ENCODE measurements at places on chromosomes 6 and 20. TPM values are rescaled to one million over a fixed set of nuclear protein-coding genes. Genes with fewer than 3 reads are reported as not detected.

- no peak for DNase-seq
- H3K36me3 ChIP-seq, result no peaks in the 10 kb centered on the region
- H3K4me1 ChIP-seq, result peaks cover 27% of the 10 kb centered on the region
- no peak overlapping the region for H3K27ac ChIP-seq
- H3K4me3 ChIP-seq, result no peak overlapping the region
Measured at GRCh38 chr6:69953491-69953890, 87.1 kb downstream of the COL19A1 start.

GRCh38 chr6:111758608-111759329, 114.5 kb downstream of the FYN start:
- DNase-seq, result no peak
- H3K4me1 ChIP-seq, result peaks cover 83% of the 10 kb centered on the region
- H3K36me3 ChIP-seq, result no peaks in the 10 kb centered on the region

- DNase-seq, result no peak
- no peak overlapping the region for H3K4me3 ChIP-seq
- peaks cover 45% of the 10 kb centered on the region for H3K36me3 ChIP-seq
- H3K4me1 ChIP-seq, result peaks cover 7% of the 10 kb centered on the region
- no peak overlapping the region for H3K27ac ChIP-seq
Measured at GRCh38 chr20:4876301-4876700, 125.0 kb downstream of the SLC23A2 start.

- no peak for DNase-seq
- H3K27me3 ChIP-seq, result no peaks in the 10 kb centered on the region
- peaks cover 97% of the 10 kb centered on the region for H3K4me1 ChIP-seq
- H3K27ac ChIP-seq, result peak overlapping the region; percentile 87
- H3K36me3 ChIP-seq, result no peaks in the 10 kb centered on the region
Measured at GRCh38 chr6:35491558-35492257, 5.2 kb downstream of the TEAD3 start.

- DNase-seq, result no peak
- H3K36me3 ChIP-seq, result no peaks in the 10 kb centered on the region
- peaks cover 46% of the 10 kb centered on the region for H3K27me3 ChIP-seq
- H3K4me3 ChIP-seq, result no peak overlapping the region
Measured at GRCh38 chr20:2338411-2339066, 42.2 kb upstream of the TGM6 start.

GRCh38 chr6:6649824-6650349, 61.4 kb downstream of the LY86 start:
- no peaks in the 10 kb centered on the region for H3K27me3 ChIP-seq
- no peak overlapping the region for H3K27ac ChIP-seq
- H3K36me3 ChIP-seq, result no peaks in the 10 kb centered on the region
- no peak overlapping the region for H3K4me3 ChIP-seq
- H3K4me1 ChIP-seq, result peaks cover 28% of the 10 kb centered on the region

DNA sequence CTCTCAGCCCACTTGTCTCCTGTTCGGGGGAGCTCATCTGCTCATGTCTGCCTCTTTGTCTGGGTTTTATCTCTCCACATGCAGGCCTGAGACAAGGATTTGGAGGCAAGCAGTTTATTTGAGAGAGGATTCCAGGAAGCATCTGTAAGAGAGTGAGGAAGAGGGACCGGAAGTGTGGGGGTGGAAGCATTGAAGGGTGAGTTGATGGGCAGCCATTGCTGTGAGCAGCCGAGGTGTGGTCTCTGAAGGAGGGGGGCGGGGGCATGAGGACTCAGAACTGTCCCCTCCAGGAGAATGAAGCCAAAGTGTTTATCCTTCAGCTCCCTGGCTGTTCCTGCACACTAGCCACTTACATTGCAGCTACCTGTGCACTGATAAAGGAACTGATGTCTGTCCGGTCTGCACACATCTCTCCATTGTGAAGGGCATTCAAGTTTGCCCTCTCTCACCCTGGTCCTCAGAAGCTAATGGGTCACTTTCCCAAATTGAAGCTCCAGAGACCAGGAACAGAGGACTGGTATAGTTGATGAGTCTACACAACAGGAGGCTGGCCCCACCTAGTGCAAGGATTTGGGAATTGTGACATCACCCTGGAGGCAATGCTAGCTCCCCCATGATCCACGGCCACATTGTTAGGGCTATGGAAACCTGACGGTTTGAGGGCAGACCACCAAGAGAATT, 100.5 kb upstream of the FOXA2 start:
- no peaks in the 10 kb centered on the region for H3K36me3 ChIP-seq
- H3K4me3 ChIP-seq, result no peak overlapping the region
- no peak for DNase-seq
- H3K4me1 ChIP-seq, result peaks cover 13% of the 10 kb centered on the region

GRCh38 chr6:137767911-137768690, 99.0 kb upstream of the TNFAIP3 start:
- no peak for DNase-seq
- no peaks in the 10 kb centered on the region for H3K36me3 ChIP-seq
- no peak overlapping the region for H3K27ac ChIP-seq
- H3K4me1 ChIP-seq, result no peaks in the 10 kb centered on the region
- no peak overlapping the region for H3K4me3 ChIP-seq

- H3K4me3 ChIP-seq, result no peak overlapping the region
- no peaks in the 10 kb centered on the region for H3K4me1 ChIP-seq
- no peak for DNase-seq
- no peak overlapping the region for H3K27ac ChIP-seq
Measured at GRCh38 chr20:21453690-21454089, 56.4 kb upstream of the NKX2-4 start.

GRCh38 chr6:130913120-130913519, 85.9 kb downstream of the SMLR1 start:
- no peaks in the 10 kb centered on the region for H3K27me3 ChIP-seq
- DNase-seq, result no peak
- H3K4me1 ChIP-seq, result peaks cover 16% of the 10 kb centered on the region

DNA sequence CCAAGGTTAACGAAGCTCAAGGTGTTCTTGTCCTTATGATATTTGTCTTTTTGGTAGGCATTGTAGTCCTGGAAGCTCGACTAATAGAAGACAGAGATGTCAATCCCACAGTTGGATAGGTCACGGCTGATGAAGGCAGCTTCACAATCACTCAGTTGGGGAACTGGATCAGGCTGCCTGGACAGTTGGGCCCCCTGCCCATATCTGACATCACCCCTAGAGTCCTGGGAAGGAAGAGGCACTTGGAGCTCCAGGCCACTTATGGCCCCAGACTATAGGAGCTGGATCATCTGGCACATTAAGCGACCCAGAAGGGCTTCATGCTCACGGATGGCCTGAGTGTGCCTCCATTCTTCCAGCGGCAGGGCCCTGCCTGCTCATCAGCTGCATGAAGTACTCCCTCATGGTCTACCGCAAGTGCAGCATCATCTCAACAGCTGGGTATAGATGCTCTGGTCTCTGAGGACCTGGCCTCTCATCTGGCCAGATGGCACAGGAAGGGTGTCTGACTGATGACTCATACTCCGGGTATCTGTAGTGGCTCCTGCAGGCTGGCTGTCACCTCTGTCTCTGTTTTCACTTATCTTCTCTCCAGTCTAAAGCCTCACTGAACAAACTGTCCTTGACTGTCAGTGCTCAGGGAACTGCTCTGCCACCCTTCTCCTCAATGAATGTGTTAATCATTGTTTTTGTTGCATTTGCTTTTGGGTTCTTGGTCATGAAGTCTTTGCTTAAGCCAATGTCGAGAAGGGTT, 29.2 kb upstream of the SSR1 start:
- peak overlapping the region; percentile 22 for H3K27ac ChIP-seq
- peaks cover 21% of the 10 kb centered on the region for H3K27me3 ChIP-seq
- H3K4me3 ChIP-seq, result no peak overlapping the region

DNA sequence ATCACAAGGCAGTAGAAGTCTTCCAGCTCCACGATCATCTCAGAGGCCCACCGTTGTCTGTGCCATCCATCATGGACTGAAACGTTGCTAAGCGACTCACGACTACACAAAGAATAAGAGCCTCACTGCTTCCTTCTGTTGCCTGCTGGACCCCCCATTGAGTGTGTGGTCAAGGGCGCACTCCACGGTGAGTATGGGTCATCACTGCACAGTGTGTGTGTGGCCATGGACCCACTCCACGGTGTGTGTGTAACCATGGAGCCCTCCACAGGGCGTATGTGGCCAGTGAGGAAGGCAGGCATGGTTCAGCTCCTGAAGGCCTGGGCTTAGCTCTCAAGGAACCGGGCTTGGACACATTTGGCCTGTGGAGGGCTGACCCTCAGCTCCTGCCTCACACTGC, 123.4 kb upstream of the AFDN start:
- no peaks in the 10 kb centered on the region for H3K36me3 ChIP-seq
- peaks cover 4% of the 10 kb centered on the region for H3K27me3 ChIP-seq
- H3K27ac ChIP-seq, result no peak overlapping the region
- H3K4me3 ChIP-seq, result no peak overlapping the region
- peaks cover 22% of the 10 kb centered on the region for H3K4me1 ChIP-seq
- no peak for DNase-seq

- no peak overlapping the region for H3K27ac ChIP-seq
- no peak overlapping the region for H3K4me3 ChIP-seq
- H3K4me1 ChIP-seq, result peaks cover 17% of the 10 kb centered on the region
- no peaks in the 10 kb centered on the region for H3K27me3 ChIP-seq
- no peaks in the 10 kb centered on the region for H3K36me3 ChIP-seq
Measured at GRCh38 chr6:12331474-12331873, 41.3 kb downstream of the EDN1 start.

DNA sequence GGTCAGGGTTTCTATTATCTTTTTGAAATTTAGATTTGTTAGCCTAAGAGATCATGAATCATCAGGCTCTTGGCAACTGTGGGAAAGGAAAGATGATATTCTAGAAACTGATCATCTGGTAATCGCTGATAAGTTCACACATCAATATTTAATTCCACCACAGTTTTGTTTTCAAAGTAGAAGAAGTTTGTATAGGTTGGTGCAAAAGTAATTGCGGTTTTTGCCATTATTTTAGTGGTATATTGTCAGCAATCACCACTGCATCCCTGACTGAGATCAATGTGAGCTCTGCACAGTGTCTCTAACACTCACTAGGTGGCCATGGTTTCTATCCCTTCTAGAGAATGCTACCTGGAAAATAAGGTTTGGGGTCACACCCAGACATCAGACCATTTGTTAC, 17.0 kb upstream of the PXDC1 start:
- H3K27me3 ChIP-seq, result no peaks in the 10 kb centered on the region
- no peaks in the 10 kb centered on the region for H3K36me3 ChIP-seq
- no peak overlapping the region for H3K4me3 ChIP-seq
- no peak for DNase-seq
- no peak overlapping the region for H3K27ac ChIP-seq

- no peaks in the 10 kb centered on the region for H3K36me3 ChIP-seq
- H3K4me3 ChIP-seq, result peak overlapping the region; percentile 86
- peak; percentile 57 for DNase-seq
Measured at GRCh38 chr6:138692978-138693909, 80.3 kb upstream of the CCDC28A start.

DNA sequence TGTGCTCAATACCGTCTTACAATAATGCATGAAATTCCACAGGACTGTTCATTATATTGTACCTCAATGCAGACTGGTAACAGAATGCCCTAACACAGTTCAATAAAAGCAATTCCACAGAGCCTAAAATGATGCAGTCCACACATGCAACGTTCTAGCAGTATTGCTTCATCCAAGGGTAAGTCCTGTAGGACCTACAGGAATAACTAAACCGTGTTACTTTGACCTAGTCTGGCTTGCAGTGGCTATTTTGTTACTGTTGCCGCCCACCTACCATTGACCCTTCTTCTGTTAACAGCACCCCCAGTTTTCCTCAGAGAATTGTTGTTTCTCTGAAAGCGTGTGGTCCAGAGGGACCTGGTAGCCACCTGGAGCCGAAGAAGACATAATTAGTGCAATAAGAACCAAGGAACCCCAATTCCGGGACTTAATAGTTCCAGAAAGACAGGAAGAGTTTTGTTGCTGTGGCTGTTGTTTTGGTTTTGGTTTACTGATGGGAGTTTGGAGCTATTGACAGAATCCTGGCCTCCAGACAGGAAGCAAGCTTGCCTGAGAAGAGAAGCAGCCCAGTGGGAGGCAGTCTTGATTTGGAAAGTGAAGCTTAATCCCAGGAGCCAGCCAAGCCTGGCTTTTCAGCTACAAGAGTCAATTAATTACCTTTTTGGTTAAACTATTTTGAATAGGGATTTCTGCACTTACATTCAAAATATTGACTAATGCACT, 91.3 kb downstream of the FRK start:
- no peaks in the 10 kb centered on the region for H3K27me3 ChIP-seq
- H3K4me3 ChIP-seq, result no peak overlapping the region
- H3K27ac ChIP-seq, result peak overlapping the region; percentile 16
- no peak for DNase-seq
- H3K4me1 ChIP-seq, result peaks cover 31% of the 10 kb centered on the region

GRCh38 chr6:45377043-45377553, 636 bp downstream of the SUPT3H start:
- H3K4me1 ChIP-seq, result peaks cover 28% of the 10 kb centered on the region
- no peaks in the 10 kb centered on the region for H3K27me3 ChIP-seq
- peak overlapping the region; percentile 86 for H3K4me3 ChIP-seq
- H3K27ac ChIP-seq, result peak overlapping the region; percentile 93

DNA sequence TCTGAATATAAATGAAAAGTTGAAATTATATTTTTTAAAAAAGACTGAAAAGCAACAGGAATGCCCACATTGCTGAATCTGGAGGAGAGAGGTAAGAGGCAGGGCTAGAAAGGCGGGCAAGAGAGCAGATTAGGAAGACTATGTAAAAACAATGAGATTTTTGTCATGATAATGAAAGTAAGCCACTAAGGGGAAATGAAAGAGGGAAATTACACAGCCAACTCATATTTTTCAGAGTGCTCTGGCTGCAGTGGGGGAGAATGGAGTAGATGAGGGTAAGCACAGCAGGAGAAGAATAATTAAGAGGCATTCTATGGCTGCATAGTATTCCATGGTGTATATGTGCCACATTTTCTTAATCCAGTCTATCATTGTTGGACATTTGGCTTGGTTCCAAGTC, 281.9 kb downstream of the PKHD1 start:
- no peaks in the 10 kb centered on the region for H3K4me1 ChIP-seq
- no peak overlapping the region for H3K27ac ChIP-seq
- DNase-seq, result no peak
- no peaks in the 10 kb centered on the region for H3K36me3 ChIP-seq
- no peak overlapping the region for H3K4me3 ChIP-seq

GRCh38 chr6:33375143-33375671, 16.4 kb upstream of the KIFC1 start:
- H3K27me3 ChIP-seq, result no peaks in the 10 kb centered on the region
- no peak overlapping the region for H3K4me3 ChIP-seq
- peak; percentile 65 for DNase-seq

- peaks cover 16% of the 10 kb centered on the region for H3K4me1 ChIP-seq
- peak overlapping the region; percentile 64 for H3K4me3 ChIP-seq
- peaks cover 74% of the 10 kb centered on the region for H3K27me3 ChIP-seq
- H3K27ac ChIP-seq, result no peak overlapping the region
Measured at GRCh38 chr6:83852528-83853177, 507 bp upstream of the RIPPLY2 start.

DNA sequence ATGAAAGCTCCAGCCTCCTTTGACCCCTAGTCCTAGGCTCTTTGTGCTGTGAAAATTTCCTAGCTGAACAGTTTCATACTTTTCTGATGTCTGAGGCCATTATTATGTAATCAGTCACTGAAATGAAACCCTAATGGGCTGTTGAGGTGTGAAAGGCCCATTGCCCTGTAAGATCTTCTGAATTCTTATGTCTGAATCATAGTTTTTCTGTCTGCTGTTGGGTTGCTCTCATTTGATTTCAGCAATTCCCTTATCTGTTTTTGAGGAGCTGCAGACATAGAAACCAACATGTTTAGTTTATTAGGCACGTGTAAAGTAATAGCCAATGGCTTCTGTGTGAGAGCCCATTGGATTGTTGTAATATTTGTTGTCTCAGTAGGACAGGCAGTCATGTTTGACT, 118.1 kb downstream of the EYA4 start:
- peaks cover 26% of the 10 kb centered on the region for H3K4me1 ChIP-seq
- H3K36me3 ChIP-seq, result no peaks in the 10 kb centered on the region
- DNase-seq, result no peak
- H3K27ac ChIP-seq, result peak overlapping the region; percentile 73

The CLDN20 gene
- not detected for total RNA-seq

The TGM2 gene
- total RNA-seq, result 846 TPM

The SOX18 gene
- total RNA-seq, result 30.5 TPM

The HCK gene
- total RNA-seq, result 4.3 TPM

The TOMM34 gene
- 11.4 TPM for total RNA-seq

The BMP5 gene
- total RNA-seq, result 0.93 TPM

The HSP90AB1 gene
- 786 TPM for total RNA-seq

Data from left ventricle myocardium inferior (tissue), 1 donor.